ENCODE measurements at places on chromosomes 5 and 9. TPM values are rescaled to one million over a fixed set of nuclear protein-coding genes. Genes with fewer than 3 reads are reported as not detected.

Gene DEPDC1B
- total RNA-seq = 1.3 TPM

Gene DPYSL3
- 276 TPM for total RNA-seq

Gene GPRIN1
- total RNA-seq = 3.9 TPM

Gene PCDHB11
- 0.81 TPM for total RNA-seq

Gene CMYA5
- total RNA-seq = 2.4 TPM

Gene LHX2
- total RNA-seq = not detected

Gene SAXO1
- total RNA-seq = under 0.01 TPM

Gene IL13
- 0.24 TPM for total RNA-seq

Gene PRR16
- 42.9 TPM for total RNA-seq

Gene PCDHA9
- 0.36 TPM for total RNA-seq
